ENCODE measurements at places on chromosomes 11 and 22.

DNA sequence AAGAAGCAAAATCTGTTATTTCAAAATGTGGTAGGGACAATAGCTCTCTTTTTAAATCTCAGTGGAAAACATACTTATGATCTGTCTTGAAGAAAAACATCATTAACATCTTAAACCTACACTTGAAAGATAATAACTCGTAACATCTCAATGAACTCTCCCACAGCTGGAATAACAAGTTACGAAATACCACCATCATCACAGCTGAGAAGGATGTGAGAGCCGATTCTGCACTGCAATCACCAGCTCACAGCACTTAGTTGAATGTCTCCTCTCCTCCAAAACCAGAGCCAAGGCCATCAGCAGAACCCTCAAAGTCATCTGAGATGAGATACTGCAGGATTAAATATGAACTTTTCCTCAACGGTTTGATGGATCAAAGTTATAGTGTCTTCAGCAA is 124.3 kb downstream of the ARHGAP20 start:
- H3K4me1 ChIP-seq: no peaks in the 10 kb centered on the region
- H3K4me3 ChIP-seq: no peak overlapping the region
- no peak for DNase-seq
- H3K27me3 ChIP-seq: no peaks in the 10 kb centered on the region
- no peak overlapping the region for H3K27ac ChIP-seq

DNA sequence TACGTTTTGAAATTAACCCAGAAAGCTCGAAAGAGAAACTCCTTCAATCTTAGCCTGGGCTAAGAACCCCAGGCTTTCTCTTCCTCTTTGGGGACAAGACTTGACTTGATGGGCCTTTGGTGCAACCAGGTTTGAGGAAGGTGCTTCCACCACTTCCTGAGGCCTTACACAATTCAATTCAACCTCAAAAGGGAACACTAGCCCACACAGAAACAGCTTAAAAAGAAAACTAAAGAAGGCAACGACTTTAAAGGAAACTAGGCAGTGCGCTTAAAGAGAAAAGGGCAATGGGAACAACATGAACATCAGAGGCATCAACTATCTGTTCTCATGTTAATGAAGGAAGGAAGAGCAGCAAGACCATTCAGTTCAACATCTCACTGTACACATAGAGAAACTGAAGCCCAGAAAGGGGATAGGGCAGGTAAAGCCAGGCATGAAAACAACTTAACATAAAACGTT is 24.8 kb downstream of the PAK1 start:
- H3K36me3 ChIP-seq: no peaks in the 10 kb centered on the region
- no peak overlapping the region for H3K4me3 ChIP-seq
- no peaks in the 10 kb centered on the region for H3K4me1 ChIP-seq
- DNase-seq: no peak

- DNase-seq: no peak
- H3K4me1 ChIP-seq: no peaks in the 10 kb centered on the region
- H3K36me3 ChIP-seq: no peaks in the 10 kb centered on the region
- no peak overlapping the region for H3K4me3 ChIP-seq
These were observed 38.9 kb downstream of the MS4A2 start for GRCh38 chr11:60127311-60127811.

GRCh38 chr11:131449036-131450019 is 78.9 kb downstream of the NTM start:
- H3K27me3 ChIP-seq: no peaks in the 10 kb centered on the region
- no peaks in the 10 kb centered on the region for H3K4me1 ChIP-seq
- no peaks in the 10 kb centered on the region for H3K36me3 ChIP-seq
- H3K4me3 ChIP-seq: no peak overlapping the region
- H3K27ac ChIP-seq: no peak overlapping the region

- no peak overlapping the region for H3K4me3 ChIP-seq
- peaks cover 15% of the 10 kb centered on the region for H3K4me1 ChIP-seq
- DNase-seq: no peak
These were observed 17.8 kb upstream of the XBP1 start for GRCh38 chr22:28817919-28818859.

DNA sequence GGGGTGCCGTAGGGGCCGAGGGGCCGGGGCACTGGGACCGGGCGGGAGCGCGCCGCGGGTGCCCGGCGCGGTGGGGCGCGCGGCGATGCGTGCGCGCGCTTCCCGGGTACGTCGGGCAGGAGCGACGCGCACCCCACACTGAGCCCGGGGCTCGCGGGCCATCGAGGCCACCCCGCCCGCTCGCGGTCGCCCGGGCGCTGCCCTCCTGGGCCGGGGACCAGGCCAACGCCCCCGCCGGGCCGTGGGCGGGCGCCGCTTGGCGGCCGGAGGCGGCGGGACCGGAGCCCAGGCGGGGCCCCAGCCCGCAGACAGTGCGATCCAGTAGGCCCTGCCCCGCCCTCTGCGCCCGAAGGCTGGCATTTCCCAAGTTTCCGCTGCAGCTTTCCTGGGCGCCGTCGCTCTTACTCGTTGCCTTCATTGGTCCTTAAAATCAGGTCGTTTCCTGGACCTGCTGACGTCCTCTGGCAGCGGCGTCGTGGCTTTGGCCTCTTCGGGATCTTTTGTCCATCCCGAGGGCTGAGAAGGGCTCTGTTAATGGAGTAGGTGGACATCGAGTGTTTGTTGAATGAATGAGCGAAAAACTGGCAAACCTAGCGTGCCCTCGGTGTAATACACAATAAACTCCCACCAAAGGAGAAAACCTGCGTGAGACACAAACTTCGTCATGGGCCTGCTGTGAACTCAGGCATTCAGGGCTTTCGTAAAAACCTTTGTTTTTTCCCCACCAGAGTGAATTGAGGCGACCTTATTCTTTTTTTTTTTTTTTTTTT is 638 bp downstream of the PARVA start:
- DNase-seq: peak; percentile 32
- H3K27me3 ChIP-seq: no peaks in the 10 kb centered on the region
- peak overlapping the region; percentile 84 for H3K4me3 ChIP-seq
- peak overlapping the region; percentile 97 for H3K27ac ChIP-seq

- no peak for DNase-seq
- H3K4me1 ChIP-seq: peaks cover 56% of the 10 kb centered on the region
- no peak overlapping the region for H3K27ac ChIP-seq
- no peak overlapping the region for H3K4me3 ChIP-seq
These were observed 44.9 kb downstream of the PACSIN2 start for GRCh38 chr22:42970029-42970428.

DNA sequence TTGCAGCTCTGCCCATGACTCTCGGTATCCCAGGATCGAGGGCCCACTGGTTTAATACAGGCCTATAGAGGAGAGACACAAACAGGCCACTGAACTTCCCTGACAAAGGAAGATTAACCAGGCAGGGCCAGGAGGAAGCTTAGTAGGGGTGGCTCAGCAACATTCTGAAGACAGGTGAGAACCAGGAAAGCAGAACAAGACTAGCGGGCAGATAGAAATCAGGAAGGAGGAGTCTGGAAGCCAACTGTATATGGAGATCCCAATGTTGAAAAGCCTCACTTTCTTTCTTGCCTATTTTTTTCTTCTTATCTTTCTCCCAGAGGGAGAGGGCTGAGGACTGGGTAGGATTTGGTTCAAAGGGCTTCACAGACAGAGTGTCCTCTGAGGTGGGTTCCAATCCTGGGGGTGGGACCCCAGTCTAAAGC is 5.4 kb downstream of the PI4KA start:
- no peak overlapping the region for H3K27ac ChIP-seq
- H3K36me3 ChIP-seq: no peaks in the 10 kb centered on the region
- DNase-seq: no peak

DNA sequence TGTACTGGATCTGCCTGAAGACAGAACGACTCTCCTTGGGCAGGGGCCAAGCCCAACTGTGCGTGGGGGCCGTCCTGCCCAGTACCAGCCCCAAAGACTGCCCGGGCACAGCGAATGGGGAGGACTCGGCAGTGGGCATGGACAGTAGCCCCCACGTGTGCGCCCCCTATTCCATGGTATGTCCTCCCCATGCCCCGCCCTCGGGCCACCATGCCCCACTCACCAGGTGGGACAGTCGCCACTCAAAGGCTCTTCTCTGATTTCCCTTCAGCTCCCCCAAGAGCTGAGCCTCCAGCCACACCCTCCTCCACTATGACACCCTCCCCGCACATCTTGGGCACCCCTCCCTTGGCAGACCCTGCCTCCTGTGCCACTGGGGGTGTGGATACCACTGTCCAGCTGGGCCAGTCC is 43.5 kb downstream of the GNB1L start:
- no peak overlapping the region for H3K27ac ChIP-seq
- H3K4me3 ChIP-seq: no peak overlapping the region
- no peaks in the 10 kb centered on the region for H3K36me3 ChIP-seq
- no peaks in the 10 kb centered on the region for H3K27me3 ChIP-seq
- no peak for DNase-seq
- no peaks in the 10 kb centered on the region for H3K4me1 ChIP-seq

DNA sequence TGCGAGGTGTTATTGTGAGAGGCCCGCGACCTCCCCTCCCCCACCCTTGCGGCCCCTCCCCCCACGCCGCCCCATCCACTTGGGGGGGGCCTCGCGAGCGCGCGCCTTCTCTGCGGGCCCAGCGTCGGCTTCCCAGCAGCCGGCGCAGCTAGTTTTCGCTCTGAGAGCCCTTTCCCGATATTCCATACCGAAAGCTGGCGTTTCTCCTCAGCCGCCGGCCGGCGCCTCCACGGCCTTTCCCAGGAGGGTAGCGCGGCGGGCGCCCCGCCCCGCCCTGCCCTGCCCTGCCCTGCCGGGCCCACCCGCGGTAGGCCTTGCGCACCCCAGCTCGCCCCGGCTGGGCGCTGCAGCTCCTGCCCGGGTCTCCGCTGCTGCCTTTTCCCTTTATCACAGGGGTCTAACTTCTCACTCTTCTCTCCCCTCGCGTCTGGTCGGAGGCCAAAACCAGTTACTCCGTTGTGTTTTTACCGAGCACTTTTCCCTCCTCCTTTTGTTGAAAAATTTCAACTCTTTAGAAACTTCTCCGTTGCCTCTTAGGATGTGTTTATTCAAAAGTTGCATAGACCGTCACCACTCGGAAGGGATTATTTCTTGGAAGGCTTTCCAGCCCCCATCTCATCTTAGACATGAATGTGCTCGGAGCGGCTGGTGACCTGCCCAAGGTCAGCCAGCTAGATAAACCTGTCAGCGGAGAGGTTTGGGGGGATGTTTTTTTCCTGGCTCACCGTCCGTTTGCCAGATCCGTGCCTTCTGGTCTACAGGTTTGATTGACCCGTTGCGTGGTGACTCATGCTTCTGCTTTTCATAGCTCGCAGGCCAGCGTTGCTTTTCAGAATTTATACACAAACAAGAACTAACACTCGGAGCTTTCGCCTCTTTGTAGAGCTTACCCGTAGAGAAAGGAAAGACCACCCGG is 648 bp downstream of the PAFAH1B2 start:
- peak overlapping the region; percentile 88 for H3K4me3 ChIP-seq
- no peaks in the 10 kb centered on the region for H3K36me3 ChIP-seq
- peaks cover 35% of the 10 kb centered on the region for H3K4me1 ChIP-seq

GRCh38 chr11:66685276-66686099 is 7.8 kb upstream of the RBM4B start:
- H3K36me3 ChIP-seq: no peaks in the 10 kb centered on the region
- no peaks in the 10 kb centered on the region for H3K27me3 ChIP-seq
- H3K4me1 ChIP-seq: no peaks in the 10 kb centered on the region
- no peak for DNase-seq

- peaks cover 8% of the 10 kb centered on the region for H3K36me3 ChIP-seq
- no peak overlapping the region for H3K4me3 ChIP-seq
- H3K27ac ChIP-seq: no peak overlapping the region
- DNase-seq: no peak
- H3K4me1 ChIP-seq: peaks cover 23% of the 10 kb centered on the region
These were observed 21.4 kb downstream of the RNF141 start for GRCh38 chr11:10519630-10520029.

DNA sequence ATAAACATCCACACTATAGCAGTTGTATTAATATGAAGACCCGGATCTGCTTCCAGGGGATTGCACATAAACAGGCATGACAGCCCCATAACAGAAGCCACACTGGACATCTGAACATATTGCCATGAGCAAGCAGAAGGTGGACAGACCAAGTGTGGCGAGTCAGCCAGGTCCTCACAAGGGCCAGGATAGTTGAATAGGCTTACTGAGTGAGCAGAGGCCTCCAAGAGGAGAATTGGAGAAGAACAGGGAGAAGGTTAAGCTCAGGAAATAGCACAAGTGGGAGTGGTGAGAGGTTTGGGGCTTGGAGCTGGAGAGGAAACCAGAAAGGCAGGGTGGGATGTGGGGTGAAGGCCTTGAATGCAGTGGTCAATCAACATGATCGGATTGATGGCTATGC is 10.8 kb downstream of the SLC35C1 start:
- H3K27ac ChIP-seq: no peak overlapping the region
- H3K4me3 ChIP-seq: no peak overlapping the region
- H3K27me3 ChIP-seq: no peaks in the 10 kb centered on the region
- H3K36me3 ChIP-seq: peaks cover 12% of the 10 kb centered on the region
- no peaks in the 10 kb centered on the region for H3K4me1 ChIP-seq
- no peak for DNase-seq

GRCh38 chr11:109747839-109748238 is 325.8 kb downstream of the C11orf87 start:
- no peak overlapping the region for H3K4me3 ChIP-seq
- no peak for DNase-seq
- H3K27ac ChIP-seq: no peak overlapping the region
- no peaks in the 10 kb centered on the region for H3K27me3 ChIP-seq
- H3K4me1 ChIP-seq: no peaks in the 10 kb centered on the region

GRCh38 chr22:46792841-46793261 is 30.4 kb downstream of the TBC1D22A start:
- H3K4me3 ChIP-seq: no peak overlapping the region
- no peak for DNase-seq
- peaks cover 14% of the 10 kb centered on the region for H3K4me1 ChIP-seq
- no peak overlapping the region for H3K27ac ChIP-seq
- H3K36me3 ChIP-seq: peaks cover 22% of the 10 kb centered on the region
- no peaks in the 10 kb centered on the region for H3K27me3 ChIP-seq

Data from thoracic aorta (tissue), 2 donors.